Gastroesophageal sphincter (tissue), 4 donors: ENCODE measurements at places on chromosomes 5 and 9. TPM values are rescaled to one million over a fixed set of nuclear protein-coding genes. Genes with fewer than 3 reads are reported as not detected.

DNA sequence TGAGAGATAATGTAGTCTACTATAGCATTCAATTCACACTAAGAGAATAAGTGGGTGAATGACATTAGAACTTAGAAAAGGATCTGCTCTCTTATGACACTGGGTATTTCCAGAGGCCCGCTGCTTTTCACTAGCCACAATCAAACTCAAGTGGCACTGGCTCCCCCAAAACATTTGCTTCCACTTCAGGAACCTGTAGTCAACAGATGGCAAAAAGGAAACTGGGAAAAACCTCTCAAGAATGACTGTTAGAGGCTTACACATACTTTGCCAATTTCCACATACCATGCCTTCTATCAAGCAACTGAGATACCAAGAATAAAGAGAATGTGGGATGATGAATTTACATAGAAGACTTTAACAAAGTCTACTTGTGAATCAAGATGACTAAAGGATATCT lies 11.2 kb downstream of the POC5 start:
- ATAC-seq = no peak

DNA sequence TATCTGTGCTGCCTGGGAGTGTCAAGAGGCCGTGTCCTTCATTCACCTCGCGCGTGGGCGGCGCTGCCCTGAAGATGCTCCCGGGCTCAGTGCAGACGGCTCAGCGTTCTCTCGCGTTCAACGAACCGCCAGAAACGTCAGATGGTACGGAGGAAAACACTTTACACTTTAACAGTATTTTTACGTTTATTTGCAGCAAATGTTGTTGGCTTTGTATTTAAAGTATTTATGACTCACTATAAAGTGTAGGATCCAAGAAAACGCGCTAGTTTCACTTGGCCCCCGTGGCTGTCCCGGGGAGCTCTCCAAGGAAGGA lies 544 bp upstream of the ERCC6L2 start:
- ATAC-seq = peak; percentile 40

DNA sequence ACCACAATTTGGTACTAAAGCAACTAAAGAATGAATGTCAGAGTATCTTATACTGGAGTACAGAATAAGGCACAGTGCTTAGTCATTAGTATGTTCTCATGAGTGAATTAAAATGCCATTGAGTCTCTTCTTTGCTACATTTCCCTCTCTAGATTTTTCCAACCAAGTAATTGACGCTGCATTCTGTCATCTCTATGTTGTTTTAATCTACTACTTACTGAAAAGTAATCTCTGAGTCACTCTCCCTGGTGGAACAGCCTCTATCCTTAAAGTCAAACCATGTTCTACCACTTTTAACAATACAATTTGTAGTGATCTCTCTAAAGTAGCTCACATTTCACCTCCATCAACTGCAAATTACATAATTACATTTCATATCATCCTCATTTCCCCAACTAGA lies 495.1 kb downstream of the CDH18 start:
- ATAC-seq = no peak

GRCh38 chr5:5364932-5365331 lies 57.5 kb upstream of the ICE1 start:
- ATAC-seq = no peak

- ATAC-seq = no peak
These were observed 331.3 kb downstream of the ASTN2 start for GRCh38 chr9:117083559-117083958.

GRCh38 chr9:94697972-94698581 lies 28.4 kb upstream of the AOPEP start:
- no peak for ATAC-seq

GRCh38 chr9:133589454-133590227 lies 19.5 kb downstream of the FAM163B start:
- no peak for ATAC-seq

- no peak for ATAC-seq
These were observed 42.8 kb downstream of the WDR41 start for GRCh38 chr5:77449277-77449676.

DNA sequence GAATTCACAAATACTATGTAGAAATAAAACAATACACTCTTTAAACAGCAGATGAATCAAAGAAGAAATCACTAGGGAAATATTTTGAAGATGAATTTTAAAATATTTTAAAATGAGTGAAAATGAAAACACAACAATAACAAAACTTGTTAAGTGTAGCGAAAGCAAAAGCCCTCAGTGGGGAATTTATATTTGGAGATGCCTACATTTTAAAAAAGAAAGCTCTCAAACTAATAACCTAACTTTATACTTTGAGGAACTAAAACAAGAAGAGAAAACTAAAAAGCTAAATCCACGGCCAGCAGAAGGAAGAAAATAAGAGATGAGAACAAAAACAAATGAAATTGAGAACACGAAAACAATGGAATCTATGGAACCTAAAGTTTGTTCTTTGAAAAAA lies 22.7 kb downstream of the SPDL1 start:
- no peak for ATAC-seq

- no peak for ATAC-seq
These were observed 19.5 kb upstream of the ERCC6L2 start for GRCh38 chr9:95855961-95856360.

DNA sequence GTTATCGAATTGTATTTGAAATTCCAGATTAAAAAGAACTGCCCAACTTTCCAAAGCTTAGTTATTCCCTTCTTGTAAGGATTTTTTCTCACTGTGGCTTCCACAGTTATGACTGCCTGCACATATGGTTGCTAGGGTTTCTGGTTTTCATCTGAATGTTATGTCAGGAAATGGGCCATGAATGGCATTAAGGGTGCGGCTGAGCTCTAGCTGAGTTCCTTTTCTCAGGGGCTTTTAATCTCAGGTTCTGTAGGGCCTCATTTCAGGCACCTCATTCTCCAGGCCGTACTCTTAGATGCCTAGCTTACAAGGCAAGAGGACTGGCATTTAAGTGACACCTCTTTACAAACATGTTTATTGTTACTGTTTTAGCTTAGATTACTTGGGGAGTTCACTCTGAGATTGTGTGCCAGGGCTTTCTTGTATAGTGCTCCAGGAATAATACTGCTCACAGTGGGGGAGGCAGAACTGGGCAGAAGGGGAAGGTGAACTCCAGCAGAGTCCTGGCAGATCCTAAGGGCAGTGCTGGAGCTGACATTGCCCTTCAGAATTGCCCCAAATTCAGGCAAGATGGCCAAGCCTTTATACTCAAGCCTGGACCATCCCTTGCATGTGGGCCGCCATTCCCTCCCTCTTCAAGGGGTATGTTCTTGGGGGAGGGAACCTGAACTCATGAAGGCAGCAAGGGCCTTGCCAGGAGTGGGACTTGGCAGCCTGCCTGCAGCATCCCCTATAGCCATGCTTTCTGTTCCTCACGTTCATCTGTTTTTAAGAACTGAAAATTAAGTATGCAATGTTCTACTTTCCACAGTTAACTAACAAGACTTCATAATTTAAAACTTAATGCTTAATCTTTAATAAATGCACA lies 111.5 kb downstream of the KDM4C start:
- ATAC-seq = no peak

DNA sequence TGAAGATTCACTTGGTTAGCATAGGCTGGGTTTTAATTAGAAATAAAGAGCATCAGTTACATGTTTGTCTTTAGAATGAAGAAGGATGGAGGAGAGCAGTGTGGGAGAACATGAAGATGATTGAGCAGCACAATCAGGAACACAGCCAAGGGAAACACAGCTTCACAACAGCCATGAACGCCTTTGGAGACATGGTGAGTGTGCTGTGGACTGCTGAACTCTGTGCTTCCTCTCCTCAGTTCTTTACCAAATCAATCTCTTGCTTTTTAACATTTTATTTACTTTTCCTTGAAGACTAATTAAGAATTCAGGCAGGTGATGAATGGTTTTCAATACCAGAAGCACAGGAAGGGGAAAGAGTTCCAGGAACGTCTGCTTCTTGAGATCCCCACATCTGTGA lies 38.2 kb upstream of the SPATA31E1 start:
- no peak for ATAC-seq

DNA sequence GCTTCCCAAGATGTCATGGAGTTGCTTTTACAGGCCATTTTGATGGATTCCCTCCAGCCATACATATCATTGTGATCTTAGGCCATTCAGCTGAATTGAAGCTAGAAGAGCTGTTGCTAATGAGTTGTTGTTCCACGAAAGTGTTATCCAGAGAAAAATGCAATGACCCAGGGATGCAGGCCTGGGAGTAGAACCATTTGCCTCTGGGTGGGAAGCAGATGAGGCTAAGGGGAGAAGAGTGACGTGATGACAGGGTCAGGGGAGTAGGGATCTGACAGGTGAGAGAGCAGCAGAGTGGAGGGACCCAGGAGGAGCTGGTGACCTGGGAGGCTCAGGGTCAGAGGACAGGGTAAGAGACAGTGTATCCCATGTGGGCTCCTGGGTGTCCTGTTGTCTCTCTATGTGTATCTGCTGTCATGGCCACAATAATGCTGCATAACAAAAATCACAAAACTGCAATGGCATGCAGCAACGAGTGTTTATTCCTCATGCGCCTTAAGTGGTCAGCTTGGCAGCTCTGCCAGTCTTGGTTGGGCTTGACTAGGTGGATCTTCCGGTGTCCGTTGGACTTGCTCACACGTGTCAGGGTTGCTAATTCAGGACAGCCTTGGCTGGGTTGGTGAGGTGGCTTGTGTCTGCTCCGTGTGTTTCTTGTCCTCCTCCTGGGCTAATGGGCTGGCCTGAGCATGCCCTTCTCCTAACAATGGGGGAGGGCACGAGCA lies 90.6 kb downstream of the LIFR start:
- peak; percentile 0 for ATAC-seq

- ATAC-seq = peak; percentile 1
These were observed 544 bp upstream of the SNX24 start for GRCh38 chr5:122844910-122845228.

DNA sequence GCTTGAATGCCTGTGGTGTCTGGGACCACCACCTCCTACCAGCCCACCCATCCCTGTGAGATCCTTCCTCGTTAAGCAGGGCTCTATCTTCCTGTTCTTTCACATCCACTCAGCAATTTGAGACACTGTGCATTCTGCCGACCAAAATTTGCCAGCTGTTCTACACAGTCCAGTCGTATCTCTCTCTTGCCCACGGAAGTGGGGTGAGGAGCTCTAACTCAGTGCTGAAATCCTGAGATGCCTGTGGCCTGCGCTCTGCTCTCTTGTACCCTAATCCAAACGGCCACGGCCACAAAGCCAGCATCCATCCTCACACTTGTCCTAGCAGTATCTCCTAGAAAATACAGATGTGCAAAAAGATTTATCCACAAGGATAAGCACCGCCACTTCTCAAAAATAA lies 97.9 kb downstream of the MVB12B start:
- ATAC-seq = no peak

DNA sequence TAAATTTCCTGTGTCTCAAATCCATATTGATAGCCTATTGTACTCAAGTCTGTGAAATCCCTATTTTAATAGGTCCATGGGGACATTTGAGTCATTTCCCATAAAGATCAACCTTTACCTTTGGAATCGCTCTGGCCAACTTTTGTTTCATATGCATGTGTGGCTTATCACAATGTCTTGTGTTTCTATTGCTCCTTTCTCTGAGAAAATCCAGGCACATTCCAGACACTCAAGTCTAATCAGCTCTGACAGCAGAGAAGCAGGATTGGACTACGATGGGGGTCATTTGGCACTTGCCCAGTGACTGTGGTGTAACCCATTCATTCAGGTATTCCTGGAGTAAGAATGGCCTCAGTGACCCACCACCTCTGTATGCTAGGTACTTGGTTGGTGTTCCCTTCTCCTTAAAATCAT lies 48.4 kb downstream of the ACTBL2 start:
- no peak for ATAC-seq

GRCh38 chr5:159956074-159956473 lies 39.8 kb downstream of the ADRA1B start:
- ATAC-seq = peak; percentile 46

DNA sequence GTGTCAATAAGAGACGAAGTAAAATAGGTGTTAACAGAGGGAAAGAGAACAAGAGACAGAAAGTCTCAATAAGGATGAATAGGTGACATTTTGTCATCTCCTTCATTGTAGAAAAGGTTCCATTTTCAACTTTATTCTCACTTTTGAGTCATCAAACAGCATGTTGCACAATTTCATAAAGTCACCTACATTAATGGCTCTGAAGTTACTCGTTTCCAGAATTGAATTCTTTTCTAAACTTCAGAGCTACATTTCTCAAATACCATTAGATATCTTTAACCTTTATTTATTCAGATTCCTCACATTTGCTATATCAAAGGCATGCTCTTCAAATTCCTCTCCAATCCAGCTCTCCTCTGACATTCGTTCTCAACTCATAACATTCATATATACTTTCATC lies 13.1 kb downstream of the ADAMTS6 start:
- ATAC-seq = no peak

The GMCL2 gene
- not detected for total RNA-seq

The RFX3 gene
- total RNA-seq = 7.8 TPM

The TEK gene
- total RNA-seq = 25.3 TPM

The RASGRF2 gene
- 3.8 TPM for total RNA-seq

The COL15A1 gene
- total RNA-seq = 109 TPM

The BRD9 gene
- total RNA-seq = 38.5 TPM

The OTP gene
- not detected for total RNA-seq

The TMEM267 gene
- 13.0 TPM for total RNA-seq

The IL4 gene
- not detected for total RNA-seq

The FCHO2 gene
- total RNA-seq = 30.6 TPM

The NEUROG1 gene
- not detected for total RNA-seq

The PCDHGC5 gene
- total RNA-seq = 1.5 TPM

The GPR21 gene
- 4.2 TPM for total RNA-seq
